BJ (cell line): ENCODE measurements at places on chromosomes 3 and 15.

- no peak for DNase-seq
These were observed 21.0 kb downstream of the RARB start for GRCh38 chr3:25448750-25449692.

- DNase-seq, result peak; percentile 70
These were observed 22.9 kb downstream of the EXOG start for GRCh38 chr3:38519000-38519399.

DNA sequence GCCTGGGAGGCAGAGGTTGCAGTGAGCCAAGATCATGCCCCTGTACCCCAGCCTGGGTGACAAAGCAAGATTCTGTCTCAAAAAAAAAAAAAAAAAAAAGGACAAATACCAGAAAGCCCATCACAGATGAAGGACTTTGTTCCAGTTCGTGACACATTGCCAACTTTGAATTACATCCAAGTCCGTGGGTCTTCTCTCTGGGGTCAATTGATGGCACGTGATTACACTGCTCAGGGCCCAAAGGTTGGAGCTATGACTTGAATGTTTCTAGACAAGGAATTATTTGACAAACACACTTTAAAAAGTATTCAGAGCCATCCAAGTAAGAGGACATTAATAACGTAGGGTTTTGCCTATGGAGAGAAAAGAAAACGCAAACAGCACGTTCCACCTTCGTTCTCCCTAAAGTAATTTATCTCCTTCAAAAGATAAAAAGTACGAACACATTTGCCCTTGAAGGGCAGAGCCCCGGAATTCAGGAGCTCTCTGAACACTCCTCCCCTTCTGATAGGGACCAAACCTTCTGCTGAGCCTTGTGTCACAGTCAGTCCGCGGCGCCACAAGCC lies 31.3 kb upstream of the ST3GAL6 start:
- DNase-seq, result no peak

DNA sequence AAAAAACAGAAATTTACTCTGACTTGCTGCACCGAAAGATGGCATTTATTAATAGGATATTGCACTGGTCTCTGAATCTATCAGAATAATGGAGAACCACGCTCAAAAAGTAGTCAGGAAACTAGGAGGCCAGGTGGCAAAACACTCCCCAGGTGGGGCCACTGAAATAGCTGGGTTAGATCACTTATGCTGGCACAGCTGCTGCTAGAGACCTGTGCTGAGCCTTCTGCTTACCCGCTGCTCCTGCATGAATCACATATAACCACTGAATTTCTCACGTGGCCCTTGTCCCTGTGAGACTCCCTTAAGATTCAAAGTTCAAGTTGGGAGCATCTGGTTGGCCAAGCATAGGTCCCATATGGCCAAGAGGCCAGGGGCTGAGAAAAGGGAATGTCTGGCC lies 66.0 kb upstream of the OXTR start:
- DNase-seq, result no peak

DNA sequence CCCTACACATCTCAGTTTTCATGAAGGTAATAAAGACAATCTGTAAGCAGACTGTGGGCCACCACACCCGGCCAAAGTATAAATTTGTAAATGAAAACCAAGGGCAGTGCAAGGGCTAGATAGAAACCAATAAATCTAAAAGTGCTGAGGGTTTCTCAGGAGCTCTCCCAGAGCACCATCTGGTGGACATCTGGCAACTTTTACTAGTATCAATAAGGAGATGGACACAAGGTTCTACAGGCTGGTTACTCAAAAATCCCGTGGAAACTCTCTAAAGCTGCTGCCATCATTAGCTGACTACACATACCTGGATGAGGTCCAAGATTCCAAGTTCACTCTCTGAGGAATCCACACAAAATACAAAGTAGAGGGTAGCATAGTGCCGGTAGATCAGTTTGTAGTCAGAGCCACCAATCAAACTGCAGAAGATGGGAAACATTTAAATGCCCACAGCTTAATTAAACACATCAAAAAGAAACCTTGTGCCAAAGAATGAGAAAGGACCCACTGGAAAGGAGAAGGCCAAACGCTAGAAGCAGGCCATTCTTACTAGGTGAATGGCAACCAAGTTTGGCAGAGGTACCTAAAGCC lies 5.5 kb downstream of the AP3S2 start:
- DNase-seq, result peak; percentile 67

- no peak for DNase-seq
These were observed 128.3 kb upstream of the RGMA start for GRCh38 chr15:93217343-93217742.

DNA sequence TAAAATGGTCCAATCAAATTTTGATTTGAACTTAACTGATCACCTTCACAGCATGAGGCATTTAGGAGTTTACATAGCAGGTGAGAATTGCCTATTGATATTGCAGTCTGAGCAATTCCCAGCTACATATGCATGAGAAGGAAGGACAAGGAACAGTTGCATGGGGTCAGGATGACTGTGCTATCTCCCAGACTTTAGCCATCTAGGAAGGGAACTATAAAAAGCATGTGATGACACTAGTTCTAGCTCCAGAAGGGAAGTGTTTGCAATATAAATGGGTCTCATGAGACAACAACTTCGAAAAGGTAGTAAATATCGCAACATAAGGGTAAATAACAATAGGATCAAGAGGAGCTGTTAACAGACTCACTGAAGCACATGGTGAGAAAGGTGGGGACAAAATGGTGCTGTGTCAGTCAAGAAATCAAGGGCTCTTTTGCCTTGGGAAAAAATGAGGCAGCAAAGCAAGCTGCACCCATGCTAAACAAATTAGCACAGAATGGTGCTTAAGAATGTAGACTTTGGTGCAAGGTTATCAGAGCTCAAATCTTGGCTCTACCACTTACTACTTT lies 90.4 kb upstream of the SLC2A2 start:
- DNase-seq, result no peak

DNA sequence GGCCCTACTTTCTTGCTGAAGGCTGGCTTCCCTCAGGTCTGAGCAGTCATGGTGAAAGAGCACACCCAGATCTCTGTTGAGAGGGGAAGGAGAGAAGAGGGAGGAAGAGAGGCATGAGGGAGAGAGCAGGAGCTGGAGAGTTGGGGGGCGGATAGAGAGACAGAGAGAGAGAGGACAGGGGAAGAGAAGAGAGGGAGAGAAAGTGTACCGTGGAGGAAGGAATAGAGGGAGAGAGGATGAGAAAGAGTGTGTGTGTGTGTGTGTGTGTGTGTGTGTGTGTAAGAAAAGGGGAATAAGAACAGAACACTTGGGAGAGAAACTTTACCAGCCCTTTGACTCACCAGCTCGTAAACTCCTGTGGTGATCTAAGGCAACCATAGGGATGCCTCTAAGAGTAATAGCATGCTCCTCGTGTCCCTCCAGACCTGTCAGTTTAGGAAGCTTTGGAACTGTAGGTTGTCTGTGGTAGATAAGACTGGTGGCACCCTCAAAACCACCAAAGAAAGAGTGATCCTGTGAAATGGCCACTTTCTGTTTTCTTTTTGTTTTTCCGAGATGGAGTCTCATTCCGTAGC lies 18.2 kb downstream of the ZNF592 start:
- peak; percentile 46 for DNase-seq

- no peak for DNase-seq
These were observed 20.9 kb downstream of the SYN2 start for GRCh38 chr3:12024959-12025570.

- no peak for DNase-seq
These were observed 357.5 kb downstream of the FOXP1 start for GRCh38 chr3:71225951-71226564.

DNA sequence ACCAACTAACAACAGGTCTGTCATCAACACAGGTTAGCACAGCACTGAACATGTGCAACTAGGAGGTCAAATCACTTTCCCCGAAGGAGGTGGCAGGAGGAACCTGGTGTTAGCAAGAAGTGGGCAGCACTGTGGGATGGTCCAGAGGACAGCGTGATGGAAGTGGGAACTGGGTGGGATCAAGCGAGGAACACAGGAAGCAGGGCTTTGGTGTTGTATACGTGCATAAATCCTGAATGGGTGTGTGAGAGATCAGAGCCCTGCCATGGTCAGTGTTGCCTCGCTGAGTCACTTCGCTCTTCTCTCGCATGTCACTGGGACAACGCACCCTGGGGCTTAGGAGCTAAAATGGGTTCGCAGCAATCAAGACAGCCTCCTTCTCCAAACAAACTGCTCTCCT lies 62.1 kb downstream of the MOBP start:
- no peak for DNase-seq

GRCh38 chr3:87127281-87127680 lies 99.8 kb upstream of the CHMP2B start:
- peak; percentile 19 for DNase-seq

- DNase-seq, result no peak
These were observed 22.0 kb downstream of the CMTM6 start for GRCh38 chr3:32480604-32481003.

DNA sequence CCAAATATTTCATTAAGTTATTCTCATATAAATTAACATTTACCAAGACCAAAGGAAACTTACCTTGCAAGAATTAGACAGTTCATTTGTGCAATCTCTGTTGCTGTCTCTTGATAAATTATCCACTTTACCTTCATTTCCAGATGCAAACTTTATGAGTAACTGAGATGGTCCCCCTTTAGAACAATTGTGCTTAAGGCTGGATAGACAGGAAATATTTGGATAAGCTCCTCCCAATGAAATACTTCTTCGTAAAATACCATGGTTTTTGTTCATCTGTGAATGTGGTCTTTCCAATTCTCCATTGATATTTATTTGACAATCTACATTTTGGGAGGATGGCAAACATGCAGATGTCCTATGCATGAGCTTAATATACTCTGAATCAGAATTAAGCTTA lies 78.2 kb downstream of the NEDD4 start:
- no peak for DNase-seq

GRCh38 chr3:98536456-98537017 lies 4.8 kb downstream of the GPR15 start:
- DNase-seq, result no peak

DNA sequence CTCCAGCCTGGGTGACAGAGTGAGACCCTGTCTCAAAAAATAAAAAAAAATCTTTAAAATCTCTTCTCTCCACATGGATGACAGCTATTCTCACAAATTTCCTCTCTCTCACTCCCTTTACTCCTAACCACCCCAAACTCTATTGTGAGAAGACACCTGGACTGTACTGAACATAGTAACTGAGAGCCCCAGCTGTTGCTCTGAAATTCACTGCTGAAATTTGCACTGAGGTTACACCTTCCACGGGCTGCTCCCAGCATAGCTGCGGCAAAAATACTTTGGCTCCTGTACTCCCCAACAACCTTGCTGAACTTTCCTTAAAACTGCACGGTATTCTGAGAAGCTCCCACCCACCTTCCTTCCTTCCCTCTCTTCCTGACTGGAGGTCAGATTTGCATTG lies 4.4 kb upstream of the PCCB start:
- DNase-seq, result no peak

- DNase-seq, result no peak
These were observed 354.5 kb downstream of the CACNA2D3 start for GRCh38 chr3:54476891-54477290.

DNA sequence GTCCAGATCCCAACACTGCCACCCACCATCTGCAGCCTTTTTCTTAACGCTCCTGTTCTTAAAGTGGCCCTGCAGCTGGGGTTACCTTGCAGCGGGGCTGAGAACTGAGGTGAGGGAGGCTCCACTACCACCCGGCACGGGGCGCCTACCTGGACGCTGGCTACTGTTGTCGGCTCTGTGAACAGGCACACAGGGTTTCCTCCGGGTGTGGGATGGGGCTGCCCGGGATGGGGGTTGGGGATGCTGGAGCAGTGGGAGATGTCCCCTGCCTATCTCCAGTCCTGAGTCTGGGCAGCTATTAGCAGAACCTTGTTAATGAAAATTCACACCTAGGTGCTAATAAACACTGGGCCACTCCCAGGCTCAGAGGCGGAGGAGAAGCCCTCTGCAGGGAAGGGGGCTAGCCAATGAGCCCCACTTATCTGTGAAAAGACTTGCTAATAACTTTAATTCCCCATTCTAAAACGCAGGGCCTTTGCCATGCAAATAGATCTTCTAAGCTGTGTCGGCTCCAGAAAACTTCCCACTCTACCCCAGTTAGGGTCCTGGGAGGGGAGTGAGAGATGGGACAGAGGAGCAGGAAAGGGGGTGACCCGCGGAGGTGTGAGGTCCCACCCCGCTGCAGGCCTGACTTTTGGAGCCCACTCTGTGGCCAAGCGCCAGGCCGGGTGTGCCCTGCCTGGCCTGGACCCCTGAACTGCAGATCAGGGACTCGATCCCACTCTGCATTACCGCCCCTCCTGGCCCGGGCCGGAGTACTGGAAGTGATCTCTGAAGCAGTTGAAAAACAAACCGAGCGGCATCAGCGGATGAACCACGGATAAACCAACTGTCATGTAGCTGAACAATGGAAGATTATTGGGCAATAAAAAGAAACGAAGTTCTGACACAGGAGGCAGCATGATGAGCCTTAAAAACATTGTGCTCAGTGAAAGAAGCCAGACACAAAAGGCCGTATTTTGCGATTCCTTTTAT lies 3.1 kb downstream of the MESP1 start:
- DNase-seq, result no peak

DNA sequence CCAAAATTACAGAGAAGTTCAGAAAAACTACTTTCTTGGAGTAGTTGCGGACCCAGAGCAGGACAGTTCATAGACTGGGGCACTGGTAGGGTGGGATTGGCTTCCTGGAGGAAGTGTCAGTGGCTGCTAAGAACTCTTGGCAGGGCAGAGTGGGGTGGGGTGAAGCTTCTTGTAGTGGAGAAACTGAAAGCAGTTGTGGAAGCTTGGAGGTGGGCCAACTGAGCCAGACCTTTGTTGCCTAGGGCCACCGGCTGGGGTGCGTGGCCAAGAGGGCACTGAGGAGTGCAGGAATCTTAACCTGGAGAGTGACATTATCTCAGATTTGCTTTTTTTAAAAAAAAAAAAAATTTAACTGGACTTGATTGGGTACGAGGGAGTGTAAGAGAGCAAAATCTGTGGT lies 3.1 kb downstream of the KAT2B start:
- DNase-seq, result no peak

DNA sequence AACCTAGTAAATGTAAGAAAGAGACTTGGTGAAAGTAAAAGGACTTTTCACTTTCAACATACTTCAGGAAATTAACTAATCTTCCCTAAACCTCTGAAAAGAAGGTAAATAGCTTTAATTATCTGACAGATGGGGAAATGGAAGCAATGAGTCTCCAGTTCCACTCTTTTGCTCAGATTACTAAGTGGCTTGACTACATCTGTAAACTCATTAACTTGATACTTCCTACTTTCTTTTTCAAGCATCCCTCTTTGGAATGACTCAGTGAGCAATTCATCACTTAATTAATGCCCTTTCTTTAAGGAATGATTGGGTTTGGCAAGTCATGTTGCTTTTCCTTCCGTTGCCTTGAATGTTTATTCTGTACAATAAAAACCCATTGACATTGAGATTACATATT lies 234.2 kb downstream of the GRM7 start:
- no peak for DNase-seq

GRCh38 chr3:88433568-88433967 lies 283.8 kb downstream of the C3orf38 start:
- DNase-seq, result no peak

- no peak for DNase-seq
These were observed 24.1 kb downstream of the RHOA start for GRCh38 chr3:49387721-49388120.

GRCh38 chr3:38212141-38212540 lies 46.8 kb downstream of the OXSR1 start:
- DNase-seq, result no peak

GRCh38 chr3:153901152-153901551 lies 220.0 kb upstream of the ARHGEF26 start:
- no peak for DNase-seq
